ENCODE measurements at places on chromosomes 3 and 15.

GRCh38 chr15:60735559-60736047 is 256.7 kb upstream of the ICE2 start:
- DNase-seq, result no peak

DNA sequence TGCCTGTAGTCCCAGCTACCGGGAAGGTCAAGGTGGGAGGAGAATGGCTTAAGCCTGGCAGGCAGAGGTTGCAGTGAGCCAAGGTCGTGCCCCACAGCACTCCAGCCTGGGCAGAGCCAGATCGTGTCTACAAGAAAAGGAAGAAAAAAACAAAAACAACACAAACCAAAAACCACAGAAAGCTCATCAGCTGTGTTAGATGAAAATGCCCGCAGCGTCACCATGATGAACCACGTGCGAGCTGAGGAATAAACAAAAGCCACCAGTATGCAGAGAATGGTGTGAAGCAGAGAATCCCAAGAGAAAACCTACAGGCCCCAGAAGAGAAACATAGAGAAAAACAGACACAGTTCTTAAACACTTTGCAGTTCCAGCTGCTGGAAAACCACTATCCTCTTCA is 19.7 kb upstream of the TM4SF19 start:
- DNase-seq, result no peak

DNA sequence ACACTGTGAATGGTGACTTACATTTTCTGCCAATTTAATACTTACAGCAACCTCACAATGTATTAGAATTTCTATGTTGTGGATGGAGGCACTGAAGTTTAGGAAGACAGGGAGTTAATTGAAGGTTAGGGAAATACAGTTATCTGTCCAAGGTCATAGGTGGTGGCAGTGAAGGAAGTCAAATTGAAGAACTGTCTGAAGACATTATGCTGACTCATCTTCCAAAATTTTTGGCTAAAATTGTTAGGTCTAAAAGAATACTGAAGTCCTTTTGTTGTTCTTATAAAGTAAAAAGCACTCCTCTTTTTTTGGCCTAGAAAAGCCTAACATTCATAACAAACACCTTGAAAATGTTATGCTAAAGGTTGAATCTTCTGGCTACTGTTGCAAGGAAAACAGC is 27.7 kb downstream of the EMC4 start:
- no peak for DNase-seq

GRCh38 chr3:170132335-170132734 is 49.2 kb downstream of the PHC3 start:
- DNase-seq, result no peak

GRCh38 chr15:67049351-67050044 is 15.9 kb upstream of the SMAD3 start:
- no peak for DNase-seq

GRCh38 chr3:24548278-24548677 is 53.6 kb upstream of the THRB start:
- no peak for DNase-seq

- DNase-seq, result no peak
Measured at GRCh38 chr3:134682196-134682880, 31.5 kb upstream of the KY start.
